Activated T-cell treated with anti-CD3 and anti-CD28 coated beads, Interleukin-2, amount 50 U/mL, for 48 hours (primary cell): ENCODE measurements at places on chromosomes 7 and 10.

- no peak for DNase-seq
Measured at GRCh38 chr7:51680594-51681399, 364.2 kb upstream of the COBL start.

- no peak for DNase-seq
Measured at GRCh38 chr10:116470768-116471415, 43.2 kb downstream of the PNLIPRP3 start.

- no peak for DNase-seq
Measured at GRCh38 chr10:88989824-88990383, 694 bp upstream of the FAS start.

GRCh38 chr7:15648461-15648961 is 38.0 kb downstream of the MEOX2 start:
- DNase-seq, result no peak

GRCh38 chr7:141549582-141549981 is 1.6 kb upstream of the AGK start:
- no peak for DNase-seq

- DNase-seq, result no peak
Measured at GRCh38 chr10:34396663-34397062, 418.4 kb downstream of the PARD3 start.

DNA sequence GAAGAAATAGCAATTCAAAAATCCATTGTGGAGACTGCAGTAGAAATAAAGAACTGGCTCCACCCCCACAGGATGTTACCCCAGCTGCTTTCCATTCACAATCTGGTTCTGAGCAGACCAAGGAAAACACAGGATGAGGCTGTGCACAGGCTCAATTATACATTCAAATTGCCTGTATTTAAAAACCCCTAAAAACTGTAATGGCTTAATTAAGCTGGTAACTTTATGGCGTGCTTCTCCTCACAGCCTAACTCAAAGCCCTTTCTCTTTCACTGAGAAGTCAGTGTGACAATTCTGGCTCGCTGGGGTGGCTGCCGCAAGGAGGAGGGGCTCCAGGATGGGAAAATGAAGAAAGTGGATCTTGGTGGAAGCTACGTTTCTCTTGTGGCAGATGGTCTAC is 1191.1 kb downstream of the SORCS1 start:
- DNase-seq, result no peak

DNA sequence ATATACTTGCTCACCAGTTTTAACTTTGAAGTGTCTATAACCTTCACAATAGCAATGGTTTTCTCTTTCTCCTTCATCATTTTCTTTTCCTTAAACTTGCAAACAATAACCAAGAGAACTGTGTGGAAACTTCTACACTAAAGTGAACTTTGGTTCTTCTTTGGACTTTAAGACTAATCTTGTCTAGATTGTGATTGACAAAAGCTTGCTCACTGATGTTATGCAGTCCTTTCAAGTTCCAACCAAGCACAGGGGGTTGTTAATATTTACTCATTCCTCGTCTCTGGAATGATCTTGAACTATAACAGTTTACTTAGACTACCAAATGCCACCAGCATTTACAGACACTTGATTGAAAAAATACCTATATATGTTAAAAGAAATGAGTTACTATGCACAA is 62.4 kb downstream of the TFEC start:
- DNase-seq, result no peak

- no peak for DNase-seq
Measured at GRCh38 chr10:59868696-59869593, 37.4 kb downstream of the CCDC6 start.

- no peak for DNase-seq
Measured at GRCh38 chr7:156543699-156544598, 96.6 kb upstream of the RNF32 start.

- no peak for DNase-seq
Measured at GRCh38 chr10:61937631-61938351, 36.3 kb downstream of the ARID5B start.

DNA sequence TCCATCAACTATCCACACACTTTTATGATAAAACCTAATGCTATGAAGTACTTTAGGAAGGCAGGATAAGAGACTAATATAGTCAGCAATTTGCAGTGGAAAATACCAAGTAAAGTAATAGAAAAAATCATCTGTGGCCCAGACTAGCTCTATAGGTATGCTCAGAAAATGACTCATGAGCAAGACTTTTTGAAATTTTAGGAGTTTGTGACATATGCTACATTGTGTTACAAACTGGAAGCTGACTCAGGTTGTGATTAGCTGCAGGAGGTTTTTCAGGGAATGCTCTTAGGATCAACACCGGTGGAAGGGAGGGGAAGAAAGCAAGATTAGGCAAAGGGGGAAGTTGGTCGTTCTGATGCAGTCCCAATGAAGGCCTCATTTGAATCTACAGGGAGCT is 56.1 kb downstream of the FEZF1 start:
- DNase-seq, result no peak

- no peak for DNase-seq
Measured at GRCh38 chr10:93757136-93757535, 600 bp upstream of the LGI1 start.

- no peak for DNase-seq
Measured at GRCh38 chr7:52472006-52472620, 563.3 kb upstream of the POM121L12 start.

GRCh38 chr7:158646766-158647474 is 57.7 kb downstream of the NCAPG2 start:
- peak; percentile 39 for DNase-seq

- peak; percentile 48 for DNase-seq
Measured at GRCh38 chr10:116765648-116766081, 23.3 kb upstream of the HSPA12A start.
